Putamen (tissue), 1 donor: ENCODE measurements at places on chromosomes 2 and 18.

GRCh38 chr2:123453046-123453700, 571.9 kb upstream of the CNTNAP5 start:
- no peak for DNase-seq

DNA sequence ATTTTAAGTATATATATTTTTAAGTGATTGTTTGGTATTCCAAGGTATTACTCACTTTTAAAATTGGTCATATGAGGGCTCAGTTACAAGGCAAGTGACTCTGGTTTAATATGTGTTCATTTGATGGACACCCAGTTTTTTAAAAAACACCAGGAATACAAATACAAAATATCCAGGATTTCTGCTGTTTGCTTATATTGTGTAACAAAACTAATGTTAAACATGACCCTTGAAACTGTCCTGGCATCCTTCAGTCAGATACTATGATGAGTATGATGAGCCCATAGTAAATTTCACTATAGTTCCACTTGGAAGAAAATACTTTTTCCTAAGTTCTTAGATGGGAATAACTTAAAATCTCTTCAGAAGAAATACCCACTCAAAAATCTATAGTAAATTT, 11.4 kb upstream of the ONECUT2 start:
- no peak for DNase-seq

DNA sequence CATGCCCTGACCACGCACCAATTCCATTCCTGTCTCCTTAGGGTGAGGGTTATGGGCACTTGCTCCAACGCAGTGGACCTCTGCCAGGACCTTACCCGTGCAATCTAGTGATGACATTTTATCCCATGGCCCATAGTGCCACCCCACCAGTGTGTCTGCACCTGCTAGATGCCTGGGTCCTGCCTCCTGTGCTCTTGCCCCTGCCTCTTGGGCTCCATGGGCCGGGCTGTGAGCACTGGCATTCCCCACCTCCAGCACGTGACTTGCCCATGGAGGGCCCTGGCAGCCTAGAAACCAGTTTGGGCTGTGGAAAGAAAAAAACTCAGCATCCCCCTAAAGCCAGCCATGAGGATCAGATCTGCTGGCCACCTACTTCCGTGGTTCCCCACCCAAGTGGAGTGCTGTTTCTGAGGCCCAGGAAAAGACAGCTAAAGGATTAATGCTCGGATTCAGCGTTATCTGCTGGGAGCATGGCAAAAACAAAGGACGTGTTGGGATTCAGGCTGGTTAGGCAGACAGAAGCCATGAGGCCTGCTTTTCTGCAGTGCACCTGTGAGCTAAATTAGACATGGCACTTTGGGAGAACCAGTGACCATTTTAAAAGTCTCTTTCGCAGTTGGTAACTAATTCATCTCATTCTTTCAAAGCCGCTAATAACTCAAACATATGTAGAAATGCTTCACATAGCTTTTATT, 129.2 kb downstream of the ALPK2 start:
- DNase-seq, result no peak

DNA sequence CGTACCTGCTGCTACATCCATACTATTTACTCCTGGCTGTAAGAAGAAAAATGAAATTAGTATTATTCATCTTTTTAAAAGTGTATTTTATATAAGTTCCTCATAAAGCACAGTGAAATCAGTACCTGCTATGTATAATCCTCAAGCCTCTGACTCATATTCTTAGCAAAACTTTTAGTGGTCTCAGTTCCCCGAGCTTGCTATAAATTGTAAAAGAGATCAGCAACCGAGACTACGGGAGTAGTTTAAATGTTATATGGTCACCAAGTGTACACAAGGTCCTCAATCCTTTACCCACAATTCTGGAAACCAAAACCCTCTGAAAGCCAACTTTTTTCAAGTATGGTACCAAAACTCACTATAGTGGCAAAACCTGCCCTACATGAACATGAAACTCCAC, 24.2 kb downstream of the PRPF40A start:
- DNase-seq, result no peak

GRCh38 chr2:37812414-37812813, 112.7 kb upstream of the RMDN2 start:
- DNase-seq, result no peak

GRCh38 chr18:41886126-41886807, 68.8 kb upstream of the PIK3C3 start:
- no peak for DNase-seq

DNA sequence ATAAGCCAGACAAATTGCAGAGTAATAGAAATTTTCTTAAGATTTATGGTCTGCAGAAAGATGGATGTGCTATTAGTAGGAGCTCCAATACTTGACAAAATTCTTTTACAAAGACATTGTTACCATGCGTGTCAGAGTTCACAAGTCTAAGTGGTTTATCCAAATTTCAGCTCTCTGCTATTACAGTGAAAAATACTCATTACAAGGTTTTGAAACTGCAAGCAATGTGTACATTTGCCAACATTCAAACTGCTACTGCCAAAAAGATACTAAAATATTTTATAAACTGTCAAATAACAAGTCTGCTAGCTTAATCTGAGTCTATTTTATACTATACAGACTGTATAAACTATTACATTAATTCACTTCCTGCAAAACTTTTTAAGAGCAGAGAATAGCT, 1341.5 kb upstream of the ACVR2A start:
- no peak for DNase-seq

GRCh38 chr2:70927641-70928040, 8.1 kb upstream of the ATP6V1B1 start:
- no peak for DNase-seq

DNA sequence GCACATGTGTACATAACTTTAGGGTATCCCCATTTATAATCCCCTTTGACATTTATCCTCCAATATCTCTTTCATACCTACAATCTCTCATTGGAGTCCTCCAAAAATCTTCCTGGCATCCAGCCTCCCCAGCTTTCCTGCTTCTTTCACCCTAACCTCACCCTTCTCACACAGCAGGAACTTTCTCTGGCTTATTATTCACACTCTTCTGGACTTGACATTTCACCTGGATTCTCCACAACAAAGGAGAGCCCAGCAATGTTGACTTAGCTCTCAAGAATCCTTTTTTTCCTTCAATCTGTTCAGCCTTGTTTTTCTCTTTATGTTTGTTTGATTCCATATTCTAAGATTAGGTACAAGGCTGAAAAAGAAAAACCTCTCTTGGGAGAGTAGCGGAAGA, 783.6 kb upstream of the ACVR2A start:
- no peak for DNase-seq

DNA sequence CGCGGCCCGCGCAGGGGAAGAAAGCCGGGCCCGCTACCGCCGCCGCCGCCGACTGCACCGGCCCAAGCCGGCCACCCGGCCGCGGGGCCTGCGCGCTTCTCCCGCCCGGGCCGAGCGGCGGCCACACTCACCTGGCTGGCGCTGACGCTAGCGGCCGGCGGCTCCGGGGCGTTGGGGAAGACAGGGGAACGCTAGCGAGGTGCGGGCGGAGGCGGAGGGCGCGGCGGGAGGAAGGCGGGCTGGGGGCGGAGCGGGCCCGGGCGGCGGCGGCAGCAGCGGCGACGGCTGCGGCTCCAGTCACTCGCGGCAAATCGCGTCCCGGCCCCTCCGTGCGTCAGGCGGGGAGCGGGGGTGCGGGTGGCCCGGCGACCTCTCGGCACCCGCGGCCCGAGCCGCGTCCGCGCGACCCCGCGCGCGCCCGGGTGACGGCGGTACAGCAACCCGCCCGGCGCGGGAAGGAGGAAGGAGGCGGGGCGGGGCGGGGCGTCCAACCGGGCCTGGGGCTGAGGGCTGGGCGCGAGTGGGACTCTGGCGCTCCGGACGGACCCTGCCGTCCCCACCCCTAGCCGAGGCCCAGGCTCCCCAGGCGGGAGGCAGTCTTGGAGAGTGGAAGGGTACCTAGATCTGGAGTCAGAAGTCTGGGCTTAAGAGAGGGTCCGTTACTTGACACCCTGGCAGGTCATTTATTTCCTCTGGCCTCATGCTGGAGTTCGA, at the start of gene SESTD1:
Gene SESTD1, minus strand, starts transcription at position 465 of the 714 bp plus-strand sequence. CDS start 72,991 bp downstream, outside the sequence.
- DNase-seq, result peak; percentile 67

- DNase-seq, result peak; percentile 75
Observed at GRCh38 chr2:9333591-9334171, 89.6 kb downstream of the ITGB1BP1 start.

- no peak for DNase-seq
Observed at GRCh38 chr18:55552526-55553189, 35.3 kb downstream of the TCF4 start.
